Activated CD4-positive, alpha-beta T cell treated with anti-CD3 and anti-CD28 coated beads, Interleukin-2, Interleukin-6, amounts not matched to agents 100 ng/mL and 50 ng/mL, durations not matched to agents 16 hours and 8 hours (primary cell): ENCODE measurements at places on chromosomes 3 and 15.
A peak's percentile ranks its signal among the peaks of the same experiment; 100 is the strongest.

DNA sequence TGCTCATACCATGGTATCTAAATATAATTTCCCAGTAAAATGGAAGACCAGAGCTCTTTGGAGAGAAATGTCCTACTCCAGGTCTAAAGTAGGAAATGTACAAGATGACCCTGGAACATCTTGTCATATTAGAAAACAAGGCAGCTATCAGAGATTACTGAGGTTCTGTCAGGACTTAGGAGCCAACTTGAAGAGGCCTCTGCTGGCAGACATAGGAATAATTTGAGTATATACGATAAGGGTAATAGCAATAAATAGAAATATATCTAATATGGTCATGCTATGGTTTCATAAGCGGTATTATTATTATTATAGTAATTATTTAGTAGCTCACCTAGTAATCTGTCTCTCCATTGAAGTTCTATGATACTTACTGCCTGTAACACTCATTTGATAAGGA is 224.2 kb downstream of the SOX2 start:
- no peak for DNase-seq

- DNase-seq = no peak
These were observed 244.9 kb downstream of the FGF12 start for GRCh38 chr3:192482391-192482790.

GRCh38 chr3:39668420-39668819 is 141.0 kb upstream of the MYRIP start:
- DNase-seq = peak; percentile 52

DNA sequence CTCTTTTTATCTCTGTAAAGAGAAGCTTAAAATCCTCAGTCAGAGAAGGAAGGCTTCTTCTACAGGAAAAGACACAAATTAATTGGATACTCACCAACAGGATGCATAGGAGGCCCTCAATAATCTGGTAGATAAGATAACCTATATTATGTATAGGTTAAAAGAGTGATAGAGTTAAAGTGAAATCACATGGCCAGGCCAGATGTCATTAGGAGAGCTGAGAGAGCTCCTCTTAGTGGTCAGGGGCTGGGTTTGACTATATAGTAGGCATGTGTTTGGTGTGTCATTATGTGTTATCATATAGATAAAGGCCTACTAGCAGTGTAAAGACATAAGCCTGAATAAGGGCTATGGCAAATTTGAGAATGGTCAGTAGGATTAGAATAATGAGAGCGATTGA is 479.3 kb downstream of the EPHA3 start:
- no peak for DNase-seq

- DNase-seq = no peak
These were observed 20.6 kb upstream of the LCTL start for GRCh38 chr15:66586155-66586976.

DNA sequence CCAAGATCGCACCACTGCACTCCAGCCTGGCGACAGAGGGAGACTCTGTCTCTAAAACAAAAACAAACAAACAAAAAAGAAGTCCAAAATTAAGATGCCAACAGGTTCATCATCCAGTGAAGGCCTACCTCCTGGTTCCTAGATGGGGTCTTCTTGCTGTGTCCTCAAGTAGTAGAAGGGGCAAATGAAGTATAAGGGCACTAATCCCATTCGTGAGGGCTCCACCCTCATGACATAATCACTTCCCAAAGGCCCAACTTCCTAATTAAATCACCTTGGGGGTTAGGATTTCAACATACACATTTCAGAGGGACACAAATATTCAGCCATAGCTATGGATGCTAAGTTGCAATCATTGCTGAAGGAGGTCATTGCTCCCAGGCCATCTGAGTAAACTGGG is 45.8 kb downstream of the PCNP start:
- DNase-seq = no peak

DNA sequence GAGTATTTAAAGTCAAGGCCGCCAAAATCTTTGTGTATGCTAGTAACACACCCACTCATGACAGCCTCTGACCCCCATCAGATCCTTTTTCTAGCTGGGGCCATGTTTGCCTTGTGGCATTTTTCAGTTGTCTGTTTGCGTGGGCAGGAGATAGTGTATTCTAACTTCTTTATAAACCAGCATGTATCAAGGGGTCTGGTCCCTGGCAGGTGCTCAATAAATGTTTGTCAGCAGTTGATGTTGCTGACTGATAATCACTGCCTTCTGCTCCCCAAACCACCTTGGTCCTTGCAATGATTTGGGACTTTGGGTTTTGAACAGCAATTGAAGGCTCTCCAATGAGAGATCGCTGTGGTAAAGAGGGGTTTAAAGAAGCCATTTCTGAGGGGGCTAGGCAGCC is 19.2 kb downstream of the RARB start:
- DNase-seq = no peak

DNA sequence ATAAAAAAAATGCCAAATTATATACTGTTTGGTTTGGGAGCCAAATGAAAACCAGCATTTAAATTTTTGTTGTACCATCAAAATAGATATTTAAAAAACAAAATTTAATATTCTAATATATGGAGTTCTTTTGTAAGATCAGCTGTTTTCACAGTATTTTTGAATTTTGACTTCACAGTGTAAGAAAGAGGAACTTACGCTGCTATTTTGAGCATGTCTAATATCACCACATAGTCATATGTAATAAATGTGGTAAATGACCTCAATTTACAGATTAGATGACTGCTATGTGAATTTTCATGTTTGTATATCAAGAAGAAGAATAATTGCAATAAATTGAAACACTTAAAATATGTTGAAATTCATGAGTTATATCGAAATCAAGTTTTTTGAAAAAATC is 189.6 kb downstream of the ARRDC4 start:
- DNase-seq = no peak

GRCh38 chr3:83928391-83928790 is 1030.4 kb upstream of the CADM2 start:
- DNase-seq = peak; percentile 35

- no peak for DNase-seq
These were observed 227.6 kb downstream of the CLSTN2 start for GRCh38 chr3:140162551-140162950.
